ENCODE measurements at places on chromosomes 7 and 10.

DNA sequence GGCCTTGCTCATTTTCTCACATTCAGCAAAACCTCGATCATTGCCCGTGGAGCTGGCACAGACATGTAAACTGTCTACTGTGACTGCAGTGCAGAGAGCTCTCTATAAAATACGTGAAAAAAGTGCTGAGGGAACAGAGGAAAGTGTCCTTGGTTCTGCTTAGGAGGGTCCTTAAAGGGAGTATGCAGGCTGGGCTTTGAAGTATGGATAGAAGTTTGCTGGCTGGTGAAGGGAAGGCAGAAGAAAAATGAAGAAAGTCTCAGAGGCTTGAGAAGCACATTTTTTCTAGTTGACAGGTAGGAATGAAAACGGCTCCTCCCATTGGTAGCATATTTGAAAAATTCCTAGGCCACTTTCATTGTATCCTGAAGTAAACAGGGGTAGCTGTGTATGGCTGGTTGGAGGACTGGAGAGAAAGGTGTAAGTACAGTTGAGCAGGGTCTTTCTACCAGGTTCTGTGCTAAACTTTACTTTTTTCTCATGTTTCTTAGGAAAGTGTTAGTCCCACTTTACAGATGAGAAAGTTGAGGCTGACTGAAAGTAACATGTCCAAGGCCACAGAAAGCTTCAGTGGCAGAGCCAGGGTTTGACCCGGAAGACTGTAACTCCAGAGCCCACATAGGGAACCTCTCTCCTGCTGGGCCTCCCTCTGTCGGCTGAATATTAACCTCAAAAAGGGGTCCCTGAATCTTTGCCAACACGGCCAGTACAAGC is 63.0 kb upstream of the PPIF start:
- DNase-seq = no peak

- DNase-seq = peak; percentile 24
Measured at GRCh38 chr10:94546049-94546900, 687 bp downstream of the HELLS start.

DNA sequence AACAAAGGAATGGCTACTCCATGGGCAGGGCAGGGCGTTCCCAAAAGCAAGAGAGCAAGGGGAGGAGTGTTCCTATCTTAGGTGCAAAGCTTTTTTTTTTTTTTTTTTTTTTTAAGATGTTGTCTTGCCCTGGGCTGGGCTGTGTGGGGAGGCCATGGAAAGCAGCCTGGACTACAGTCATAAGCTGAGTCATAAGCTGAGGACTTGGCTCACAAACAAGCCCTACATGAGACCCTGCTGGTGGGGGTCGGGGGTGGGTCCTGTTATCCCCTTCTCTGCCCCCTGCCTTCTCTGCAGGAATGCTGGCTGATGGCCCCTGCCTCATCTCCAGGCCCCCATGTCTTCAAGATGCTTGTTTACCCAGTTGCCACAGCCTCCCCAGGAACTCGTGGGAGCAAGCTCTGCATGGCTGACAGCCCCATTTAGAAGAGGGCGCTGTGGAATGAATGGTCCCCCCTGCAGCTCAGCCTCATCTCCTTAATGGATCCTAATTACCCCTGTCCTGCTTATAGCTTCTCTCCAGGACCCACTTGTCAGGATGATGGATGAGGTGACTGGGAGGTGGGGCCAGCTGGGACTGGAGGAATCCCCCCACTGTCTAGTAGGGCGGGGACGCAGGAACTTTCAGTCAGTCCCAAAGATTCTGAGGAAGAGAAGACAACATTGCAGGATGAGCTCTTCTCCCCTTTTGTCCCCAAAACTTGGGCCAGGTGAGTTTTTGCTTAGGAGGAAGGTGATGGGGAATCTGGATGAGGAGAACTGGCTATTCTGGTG is 340.8 kb upstream of the PODXL start:
- DNase-seq = no peak

GRCh38 chr10:132626019-132626760 is 88.6 kb downstream of the INPP5A start:
- no peak for DNase-seq

DNA sequence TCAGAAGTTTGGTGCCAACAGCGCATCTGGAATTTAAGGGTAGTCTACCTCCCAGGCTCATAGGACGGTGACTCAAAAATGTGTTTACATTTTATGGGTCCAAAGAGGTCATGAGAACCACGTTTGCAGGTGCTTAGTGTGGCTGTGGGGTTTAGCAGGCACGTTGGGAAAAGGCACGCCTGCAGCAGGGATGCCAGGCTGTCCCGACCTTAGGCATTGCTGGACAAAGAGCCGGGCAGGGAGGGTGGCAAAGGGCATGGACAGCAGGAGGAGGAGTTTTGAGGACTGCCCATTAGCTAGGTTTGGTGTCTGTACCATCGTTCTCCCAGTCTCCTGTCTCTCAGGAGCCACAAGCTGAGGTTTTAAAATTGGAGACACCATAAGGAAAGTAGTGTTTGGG is 104.4 kb downstream of the TRRAP start:
- no peak for DNase-seq

GRCh38 chr10:119620241-119621077 is 23.7 kb upstream of the TIAL1 start:
- no peak for DNase-seq

DNA sequence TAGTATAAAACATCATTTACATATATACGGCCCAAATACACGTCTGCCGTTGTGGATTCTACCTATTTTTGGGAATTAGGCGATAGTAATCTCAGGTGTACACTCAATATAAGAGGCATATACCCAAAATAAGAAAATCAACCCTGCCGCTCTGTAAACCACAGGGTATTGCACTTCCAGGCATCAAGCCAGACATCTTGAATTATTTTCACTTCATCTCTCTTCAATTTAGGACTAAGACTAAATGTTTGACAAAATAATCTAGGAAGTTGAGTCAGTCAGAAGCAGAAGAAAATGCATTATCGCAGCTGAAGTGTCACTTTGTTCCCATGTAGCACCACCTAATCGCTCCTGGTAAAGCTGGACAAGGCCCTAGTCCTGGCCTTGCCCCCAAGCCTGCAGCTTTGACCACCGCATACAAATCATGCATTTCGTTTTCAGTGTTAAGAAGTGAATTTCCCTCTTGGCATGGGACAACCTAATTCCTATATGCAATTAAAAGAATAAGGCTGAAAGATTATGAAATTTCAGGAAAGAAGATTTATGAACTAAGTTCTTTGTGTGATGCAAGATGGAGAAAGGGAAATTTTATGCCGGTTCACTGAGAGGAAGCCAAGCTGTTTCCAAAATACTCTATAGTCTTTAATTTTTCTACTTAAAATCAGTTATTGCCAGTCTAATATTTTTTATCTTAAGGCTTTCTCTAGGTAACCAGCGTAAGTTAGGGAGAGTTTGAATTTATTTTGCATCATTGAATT is 26.0 kb downstream of the CABCOCO1 start:
- no peak for DNase-seq

GRCh38 chr10:120552262-120552661 is 95.2 kb downstream of the PLPP4 start:
- no peak for DNase-seq

GRCh38 chr7:4726566-4726965 is 44.5 kb downstream of the FOXK1 start:
- DNase-seq = no peak

- DNase-seq = no peak
Measured at GRCh38 chr7:69515495-69516212, 82.6 kb upstream of the AUTS2 start.

DNA sequence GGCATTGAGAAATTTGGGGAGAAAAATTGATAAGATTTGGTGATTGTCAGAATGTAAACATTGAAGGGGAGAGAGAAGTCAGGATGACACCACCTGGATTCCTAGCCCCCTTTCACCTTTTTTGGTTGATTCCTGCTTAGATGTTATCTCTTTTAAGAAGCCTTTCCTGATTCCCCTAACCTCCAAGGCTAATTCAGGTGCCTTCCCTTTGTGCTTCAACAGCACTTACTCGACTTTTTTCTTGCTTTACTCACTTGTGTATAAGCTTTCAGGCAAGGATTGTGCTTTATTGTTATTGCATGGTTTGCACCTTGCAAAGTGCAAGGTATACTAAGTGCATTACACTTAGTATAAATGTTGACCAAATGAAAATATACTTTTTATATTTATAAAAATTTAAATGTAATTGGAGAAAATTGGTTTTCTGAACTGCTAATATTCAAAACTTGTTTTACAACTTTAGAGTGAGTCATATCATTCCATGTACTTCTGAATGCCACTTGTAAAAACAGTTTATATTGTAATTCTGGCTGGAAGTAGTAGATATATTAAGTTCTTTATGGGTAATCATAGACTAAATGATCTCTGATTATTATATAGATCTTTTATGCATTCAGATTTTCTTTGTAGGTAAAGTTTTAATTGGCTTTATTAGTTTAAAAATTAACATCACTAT is 13.2 kb downstream of the SHOC2 start:
- no peak for DNase-seq

DNA sequence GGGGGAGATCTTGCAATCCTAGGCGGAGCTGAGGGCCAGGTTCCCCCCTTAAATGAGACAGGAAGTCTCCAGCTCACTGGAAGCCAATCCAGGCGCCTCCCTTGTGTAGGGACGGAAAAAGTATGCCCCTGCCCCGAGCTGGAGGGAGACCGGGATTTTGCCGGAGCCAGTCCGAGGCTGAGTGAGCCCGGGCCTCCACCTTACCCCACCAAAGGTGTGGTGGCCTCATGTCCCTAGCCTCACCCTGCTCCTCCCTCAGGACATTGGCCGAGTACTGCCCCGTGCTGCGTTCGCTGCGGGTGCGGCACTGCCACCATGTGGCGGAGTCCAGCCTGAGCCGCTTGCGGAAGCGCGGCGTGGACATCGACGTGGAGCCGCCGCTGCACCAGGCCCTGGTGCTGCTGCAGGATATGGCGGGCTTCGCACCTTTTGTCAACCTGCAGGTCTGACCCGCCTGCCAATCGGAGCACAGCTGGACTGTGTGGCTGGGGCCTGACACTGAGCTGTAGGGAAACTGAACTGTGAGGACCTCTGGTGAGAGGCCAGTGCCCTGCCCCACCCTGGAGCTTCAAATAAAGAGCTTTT is 2.0 kb downstream of the FBXL15 start:
- DNase-seq = peak; percentile 87

DNA sequence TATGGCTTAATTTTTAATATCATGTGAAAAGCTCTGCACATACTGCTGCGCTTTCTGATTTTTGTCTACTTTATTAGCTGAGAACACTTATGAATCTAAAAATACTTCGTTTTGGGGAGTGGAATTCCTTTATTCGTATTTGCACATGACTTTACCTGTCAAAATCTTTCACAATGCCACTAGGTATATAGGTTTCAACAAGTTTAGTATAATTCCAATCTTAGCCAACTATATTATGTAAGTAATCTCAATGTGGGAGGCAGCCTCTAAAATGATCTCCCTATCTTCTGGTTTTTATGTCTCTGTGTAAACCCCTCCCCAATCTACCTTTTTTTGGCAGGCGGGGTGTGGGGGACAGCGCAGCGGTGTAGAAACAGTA is 55.3 kb downstream of the PARD3 start:
- no peak for DNase-seq

- no peak for DNase-seq
Measured at GRCh38 chr7:22566592-22566991, 66.6 kb upstream of the STEAP1B start.

DNA sequence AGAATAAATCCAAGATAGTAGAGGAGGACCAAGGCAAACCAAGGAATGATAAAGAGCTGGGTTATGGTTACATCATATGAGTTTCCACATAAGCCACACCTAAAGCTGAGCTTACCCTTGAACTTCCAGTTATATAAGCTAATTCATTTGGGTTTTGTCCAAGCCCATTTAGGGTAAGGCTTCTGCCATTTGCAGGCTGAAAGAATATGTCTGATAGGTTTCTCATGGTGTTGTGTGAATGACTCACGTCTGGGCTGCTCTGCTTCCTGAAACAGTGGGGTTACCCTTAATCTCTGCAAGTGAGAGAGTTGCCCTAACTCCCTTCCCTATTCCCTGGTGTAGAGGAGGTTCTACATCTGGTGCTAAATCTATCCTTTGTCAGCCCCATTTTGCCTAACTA is 60.8 kb downstream of the PTTG1IP2 start:
- DNase-seq = no peak

GRCh38 chr10:89308266-89308665 is 6.4 kb downstream of the IFIT2 start:
- no peak for DNase-seq

GRCh38 chr7:92768501-92769393 is 67.6 kb downstream of the CDK6 start:
- DNase-seq = no peak

GRCh38 chr7:27188386-27189294 is 3.6 kb upstream of the HOXA11 start:
- no peak for DNase-seq

DNA sequence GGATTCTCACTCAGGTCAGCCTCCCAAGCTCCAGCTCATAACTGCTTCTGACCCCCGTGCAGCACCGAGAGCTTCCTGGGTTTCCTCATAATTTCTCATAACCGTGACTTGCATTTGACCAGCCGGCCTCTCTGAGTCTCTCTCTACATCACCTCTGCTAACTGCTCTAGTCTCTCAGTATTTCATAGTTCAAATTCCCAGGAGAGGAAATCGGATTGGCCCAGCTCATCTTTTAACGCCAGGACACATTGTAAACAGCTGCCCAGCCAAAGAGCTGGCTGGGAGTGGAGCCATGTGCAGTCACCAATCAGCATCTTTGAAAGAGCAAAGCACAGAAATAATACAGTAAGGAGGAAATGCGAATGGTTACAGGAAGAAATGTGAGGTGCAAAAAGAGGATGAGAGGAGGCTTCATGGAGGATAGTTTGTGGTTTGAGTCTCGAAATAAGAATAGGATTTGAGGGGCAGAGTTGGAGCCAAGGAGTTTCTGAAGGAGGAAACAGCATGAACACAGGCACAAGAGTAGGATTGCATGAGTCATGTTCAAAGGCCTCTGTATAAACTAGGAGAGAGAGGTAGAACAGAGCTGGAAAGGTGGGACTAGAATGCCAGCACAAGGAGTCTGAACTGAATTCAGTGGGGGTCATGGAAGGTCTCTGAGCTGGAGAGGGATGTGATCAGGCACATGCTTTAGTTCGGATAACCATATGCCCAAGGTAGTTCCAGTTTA is 15.2 kb upstream of the LBX1 start:
- DNase-seq = no peak

DNA sequence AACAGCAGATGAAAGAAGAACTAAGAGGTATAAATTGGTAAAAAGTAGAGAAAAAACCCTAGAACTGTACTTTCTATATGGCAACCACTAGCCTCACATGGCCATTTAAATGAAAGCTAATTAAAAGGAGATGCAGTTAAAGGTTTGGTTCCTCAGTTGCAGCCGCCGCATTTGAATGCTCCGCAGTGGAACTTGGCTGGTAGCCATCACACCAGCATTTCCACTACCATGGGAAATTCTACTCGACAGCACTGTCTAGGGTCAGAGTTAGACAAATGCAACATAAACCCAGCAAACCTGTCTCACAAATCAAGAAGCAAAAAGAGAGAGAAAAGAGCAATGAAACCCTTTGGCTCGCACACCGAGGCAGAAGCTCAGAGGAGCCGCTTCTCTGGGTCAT is 29.7 kb downstream of the VIPR2 start:
- no peak for DNase-seq

- no peak for DNase-seq
Measured at GRCh38 chr7:120615703-120616102, 242.2 kb downstream of the TSPAN12 start.
